ENCODE measurements at places on chromosomes 5 and 9. TPM values are rescaled to one million over a fixed set of nuclear protein-coding genes. Genes with fewer than 3 reads are reported as not detected.

WDR31 gene
- total RNA-seq: 0.63 TPM

- H3K27ac ChIP-seq: no peak overlapping the region
- peaks cover 3% of the 10 kb centered on the region for H3K4me1 ChIP-seq
- H3K27me3 ChIP-seq: no peaks in the 10 kb centered on the region
- no peak for DNase-seq
- H3K36me3 ChIP-seq: no peaks in the 10 kb centered on the region
Observed at GRCh38 chr5:6766604-6767093, 53.4 kb downstream of the TENT4A start.

CLIC3 gene
- total RNA-seq: 0.56 TPM

- no peak overlapping the region for H3K4me3 ChIP-seq
- H3K36me3 ChIP-seq: no peaks in the 10 kb centered on the region
- no peaks in the 10 kb centered on the region for H3K4me1 ChIP-seq
- no peak overlapping the region for H3K27ac ChIP-seq
- no peak for DNase-seq
- no peaks in the 10 kb centered on the region for H3K27me3 ChIP-seq
Observed at GRCh38 chr5:25190521-25191000, 545.8 kb upstream of the CDH10 start.

GRCh38 chr5:173686950-173687349, 70.5 kb upstream of the BOD1 start:
- no peaks in the 10 kb centered on the region for H3K36me3 ChIP-seq
- no peak for DNase-seq
- no peak overlapping the region for H3K27ac ChIP-seq
- no peak overlapping the region for H3K4me3 ChIP-seq

GRCh38 chr5:65861830-65862241, 64.5 kb upstream of the ERBIN start:
- no peaks in the 10 kb centered on the region for H3K27me3 ChIP-seq
- H3K27ac ChIP-seq: no peak overlapping the region
- H3K36me3 ChIP-seq: no peaks in the 10 kb centered on the region
- no peaks in the 10 kb centered on the region for H3K4me1 ChIP-seq

All from GM23338 (cell line).